ENCODE measurements at places on chromosomes 6 and 20.

DNA sequence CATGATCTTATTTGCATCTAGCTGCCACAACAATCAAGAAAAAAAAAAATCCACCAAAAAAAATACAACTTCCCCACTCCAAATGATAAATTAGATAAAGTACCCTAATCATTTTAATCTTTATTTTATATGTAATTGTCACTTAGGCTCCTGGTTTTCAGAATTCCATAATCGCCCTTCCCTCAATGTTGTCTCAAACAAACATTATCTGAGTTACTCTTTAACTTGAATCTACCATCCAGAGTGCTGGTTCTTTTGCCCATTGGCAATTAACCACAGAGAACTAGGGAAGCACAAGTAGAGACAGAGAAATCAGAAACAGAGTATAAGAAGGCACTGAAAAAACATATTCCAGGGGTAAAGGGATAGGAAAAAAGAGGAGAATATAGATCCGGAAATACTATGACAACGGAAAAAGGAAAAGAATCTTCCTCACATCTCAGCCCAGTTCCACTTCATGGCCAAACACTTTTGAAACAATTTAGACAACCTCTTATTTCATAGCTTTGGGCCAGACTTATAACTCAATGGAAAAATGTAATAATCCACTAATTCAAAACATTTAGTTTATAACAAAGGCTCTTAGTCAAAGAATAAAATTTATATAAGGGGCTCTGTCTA, 861 bp upstream of the NHSL1 start:
- no peak for DNase-seq

- no peak for DNase-seq
Measured at GRCh38 chr6:110307368-110307767, 50.8 kb downstream of the METTL24 start.

- DNase-seq = no peak
Measured at GRCh38 chr6:41336824-41337223, 1.4 kb downstream of the NCR2 start.

DNA sequence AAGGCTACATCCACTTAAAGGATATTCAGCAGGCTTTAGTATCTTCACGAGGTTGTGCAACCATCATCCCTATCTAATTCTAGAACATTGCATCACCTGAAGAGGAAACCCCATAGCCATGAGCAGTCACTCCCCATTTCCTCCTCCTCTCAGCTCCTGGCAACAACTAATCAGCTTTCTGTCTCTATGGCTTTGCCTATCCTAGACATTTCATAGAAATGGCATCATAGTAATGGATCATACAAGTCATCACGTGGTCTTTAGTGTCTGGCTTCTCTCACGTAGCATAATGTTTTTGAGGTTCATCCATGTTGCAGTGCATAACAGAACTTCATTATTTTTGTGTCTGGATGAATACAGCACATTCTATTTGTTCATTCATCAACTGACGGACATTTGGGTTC, 20.5 kb downstream of the SNAI1 start:
- no peak for DNase-seq

DNA sequence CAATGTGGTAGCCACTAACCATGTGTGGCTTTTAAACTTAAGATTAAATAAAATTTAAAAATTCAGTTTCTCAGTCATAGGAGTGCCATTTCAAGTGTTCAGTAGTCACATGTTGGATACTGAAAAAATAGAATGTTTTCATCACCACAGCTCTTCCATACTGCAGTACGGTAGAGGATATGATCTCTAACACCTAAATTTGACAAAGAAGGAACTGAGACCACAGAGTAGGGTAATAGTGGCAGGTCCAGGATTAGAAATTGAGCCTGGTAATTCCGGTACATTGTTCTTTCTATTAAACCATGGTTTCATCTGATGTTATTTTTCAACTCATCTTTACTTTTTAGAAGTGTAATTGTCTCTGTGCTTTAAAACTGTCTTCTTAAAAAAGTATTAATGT, 104.0 kb downstream of the CD2AP start:
- DNase-seq = no peak

DNA sequence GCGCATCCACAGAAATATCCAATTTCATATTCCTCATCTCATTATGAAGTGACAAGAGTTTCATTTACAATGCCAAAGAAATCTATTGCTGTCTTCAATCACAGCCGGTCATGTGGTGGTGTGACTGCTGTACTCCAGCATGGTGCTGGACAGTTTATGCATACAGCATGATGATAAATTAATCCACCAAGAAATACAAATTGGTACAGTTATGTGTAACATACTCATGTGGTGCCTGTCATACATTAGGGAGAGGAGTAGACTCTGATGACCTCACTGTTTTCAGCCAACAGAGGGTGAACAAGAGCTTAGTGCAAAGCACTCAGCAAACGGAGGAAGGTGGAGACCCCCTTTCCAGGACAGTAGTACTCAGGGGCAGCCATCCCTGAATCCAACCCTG, 178.4 kb upstream of the SYNDIG1 start:
- no peak for DNase-seq

GRCh38 chr6:149855040-149855654, 9.0 kb downstream of the LRP11 start:
- no peak for DNase-seq

- DNase-seq = no peak
Measured at GRCh38 chr20:8234580-8234979, 102.5 kb downstream of the PLCB1 start.

DNA sequence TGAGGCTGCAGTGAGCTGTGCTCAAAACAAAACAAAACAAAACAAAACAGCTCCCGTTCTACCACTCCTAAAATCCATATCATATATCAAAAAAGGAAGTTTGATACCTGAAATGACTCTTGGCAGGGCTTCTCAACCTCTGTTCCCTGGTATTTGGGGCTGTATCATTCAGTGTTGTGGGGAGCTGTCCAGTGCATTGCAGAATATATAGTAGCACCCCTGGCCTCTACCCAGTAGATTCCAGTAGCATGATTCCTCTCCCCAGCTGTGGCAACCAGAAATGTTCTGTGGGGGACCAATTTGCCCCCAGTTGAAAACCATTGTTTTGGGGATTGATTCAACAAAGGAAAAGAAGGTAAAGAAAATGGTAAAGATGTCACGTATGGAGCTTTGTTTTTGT, 238.9 kb downstream of the PRL start:
- no peak for DNase-seq

DNA sequence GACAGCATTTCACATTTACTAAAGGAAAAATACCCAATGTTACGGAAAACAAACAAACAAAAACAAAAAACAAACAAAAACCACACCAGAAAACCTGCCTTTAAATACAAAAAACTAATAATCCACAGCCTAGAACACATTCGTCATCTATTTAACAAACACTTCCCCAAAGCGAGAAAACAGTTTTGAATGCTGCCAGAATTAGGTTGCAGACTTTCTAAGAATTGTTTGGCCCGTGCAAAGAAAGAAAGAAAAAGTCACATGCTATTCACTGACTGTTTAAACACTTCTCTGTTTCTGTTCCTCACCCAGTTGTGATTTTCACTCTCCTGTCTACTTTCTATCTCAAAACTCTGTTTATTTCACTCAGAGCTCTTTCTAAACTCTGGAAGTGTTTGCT, 52.5 kb downstream of the BCAS1 start:
- no peak for DNase-seq

DNA sequence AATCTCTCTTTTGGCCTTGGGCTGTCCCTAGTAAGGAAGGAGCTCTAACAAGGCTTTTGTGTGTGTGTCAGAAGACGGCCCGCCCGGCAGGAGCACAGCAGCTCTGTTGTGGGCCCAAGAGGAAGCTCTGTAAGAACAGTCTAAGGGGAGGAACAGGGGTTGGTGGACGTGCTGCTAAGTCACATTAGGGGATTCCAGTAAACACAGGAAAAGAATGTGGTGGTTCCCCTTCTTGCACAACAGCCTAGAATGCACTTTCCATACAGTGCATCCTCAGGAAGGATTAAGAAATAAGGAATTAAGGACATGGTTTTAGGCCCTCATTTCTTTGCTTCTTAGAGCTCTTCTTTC, 114.5 kb downstream of the RNF144B start:
- no peak for DNase-seq

DNA sequence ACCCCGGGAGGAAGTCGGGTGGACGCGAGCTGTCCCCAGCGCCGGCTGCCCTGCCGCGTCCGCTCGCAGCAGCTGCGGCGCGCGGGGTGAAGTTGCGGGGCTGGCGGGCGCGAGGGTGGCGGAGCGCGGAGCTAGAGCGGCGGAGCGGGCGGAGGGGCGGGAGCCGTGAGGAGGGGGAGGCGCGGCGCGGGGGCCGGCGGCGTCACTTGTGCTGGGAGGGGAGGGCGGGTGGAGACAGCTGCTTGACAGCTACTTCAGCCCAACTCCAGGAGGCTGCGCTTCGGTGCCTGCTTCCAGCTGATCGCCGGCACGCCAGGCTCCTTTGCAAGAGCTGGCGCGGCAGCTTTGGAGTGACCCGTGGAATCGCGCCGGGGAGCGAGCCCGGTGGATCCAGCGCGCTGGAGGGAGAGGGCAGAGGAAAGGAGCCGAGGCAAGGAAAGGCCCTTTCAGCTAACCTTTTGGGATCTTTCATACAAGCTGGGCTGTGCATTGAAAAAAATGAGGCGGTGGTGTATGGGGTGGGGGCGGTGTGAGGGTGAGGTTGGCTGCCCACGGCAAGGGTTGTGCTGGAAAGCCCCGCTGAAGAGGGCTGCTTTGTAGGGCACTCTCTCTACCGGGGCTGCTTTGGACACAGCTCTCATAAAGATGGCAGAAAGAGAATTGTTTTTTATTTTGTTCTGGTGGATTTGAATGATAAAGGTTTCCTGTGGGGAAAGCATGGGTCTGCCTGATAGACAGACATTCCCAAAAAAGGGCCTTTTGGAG, 24.6 kb downstream of the RIPOR2 start:
- DNase-seq = no peak

GRCh38 chr6:17429383-17430061, 36.1 kb downstream of the CAP2 start:
- no peak for DNase-seq

DNA sequence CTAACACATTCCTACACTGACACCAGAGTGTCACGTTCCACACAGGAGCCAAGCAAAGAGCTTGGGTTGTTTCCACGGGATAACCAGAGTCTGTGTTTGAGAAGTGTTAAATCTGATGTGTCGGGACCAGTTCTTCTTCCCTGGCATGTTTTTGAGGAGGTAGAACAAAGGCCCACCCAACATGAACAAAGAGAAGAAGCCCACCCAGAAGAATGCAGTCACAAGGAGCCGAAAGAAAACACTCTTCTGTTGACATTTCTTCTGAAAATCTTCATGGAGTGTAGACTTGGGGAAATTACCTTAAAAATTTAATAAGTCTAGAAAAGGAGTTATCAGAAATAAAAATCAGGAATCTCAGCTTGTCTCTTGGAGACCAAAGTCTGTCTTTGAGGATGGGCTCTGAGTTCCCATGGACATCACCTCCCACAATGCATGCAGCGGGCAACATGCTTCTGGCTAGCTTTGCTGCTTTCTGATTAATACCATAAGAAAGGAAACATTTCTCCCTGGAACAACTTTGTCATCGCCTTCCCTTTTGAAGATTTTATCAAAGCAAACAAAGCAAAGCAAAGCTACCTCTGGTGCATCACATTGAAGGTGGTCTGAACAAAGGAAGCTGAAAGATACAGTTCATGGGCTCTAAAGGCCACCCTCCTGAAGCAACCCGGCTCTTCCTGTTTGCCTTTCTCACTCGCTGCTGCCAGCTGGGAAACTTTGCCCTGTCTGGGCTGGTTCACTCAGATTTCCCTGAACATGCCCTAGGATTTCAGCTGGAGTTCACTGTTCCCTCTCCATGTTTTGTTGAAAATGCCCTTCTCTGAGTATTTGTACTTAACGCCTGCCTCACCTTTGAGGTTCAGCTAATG, 448.1 kb downstream of the KIF16B start:
- no peak for DNase-seq

GRCh38 chr20:44601236-44601671, 18.9 kb downstream of the PKIG start:
- DNase-seq = no peak

DNA sequence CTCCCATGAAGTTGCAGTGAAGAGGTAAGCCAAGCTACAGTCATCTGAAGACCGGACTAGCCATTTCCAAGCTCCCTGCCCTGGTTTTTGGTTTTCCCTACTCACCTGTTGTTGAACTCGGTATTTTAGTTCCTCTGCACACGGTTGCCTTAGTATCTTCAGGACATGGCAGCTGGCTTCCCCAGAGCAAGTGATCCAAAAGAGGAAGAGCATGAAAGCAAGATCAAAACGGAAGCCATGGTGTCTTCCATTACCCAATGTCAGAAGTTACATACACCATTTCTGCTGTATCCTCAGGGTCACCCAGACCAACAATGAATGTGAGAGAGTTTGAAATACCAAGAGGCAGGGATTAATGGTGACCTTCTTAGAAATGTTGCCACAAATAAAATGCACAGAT, 276.6 kb upstream of the CNR1 start:
- no peak for DNase-seq

All from cortex of kidney (tissue), 1 donor.